Tongue (tissue), 3 donors: ENCODE measurements at places on chromosomes 6 and 20.

GRCh38 chr6:5208057-5208456 lies 52.7 kb downstream of the LYRM4 start:
- DNase-seq: no peak

GRCh38 chr6:141437011-141437410 lies 695.7 kb upstream of the GJE1 start:
- no peak for DNase-seq

GRCh38 chr6:152368751-152369624 lies 268.2 kb downstream of the SYNE1 start:
- DNase-seq: peak; percentile 95

GRCh38 chr6:150783813-150784212 lies 81.7 kb upstream of the MTHFD1L start:
- DNase-seq: no peak

DNA sequence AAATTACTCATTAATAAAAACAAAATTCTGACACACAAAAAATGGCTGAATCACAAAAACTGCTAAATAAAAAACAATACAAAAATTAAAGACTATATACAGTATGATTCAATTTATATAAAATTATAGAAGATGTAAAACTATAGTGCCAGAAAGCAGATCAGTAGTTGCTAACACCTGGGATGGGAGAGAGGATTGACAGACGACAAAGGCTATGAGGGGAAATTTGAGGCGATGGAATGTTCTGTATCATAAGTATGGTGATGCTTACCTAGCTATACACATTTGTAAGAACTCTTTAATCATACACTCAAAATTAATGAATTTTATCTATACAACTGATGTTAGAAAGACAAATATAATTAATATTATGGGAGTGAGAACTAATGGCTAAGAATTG lies 247.9 kb upstream of the GJE1 start:
- DNase-seq: no peak

DNA sequence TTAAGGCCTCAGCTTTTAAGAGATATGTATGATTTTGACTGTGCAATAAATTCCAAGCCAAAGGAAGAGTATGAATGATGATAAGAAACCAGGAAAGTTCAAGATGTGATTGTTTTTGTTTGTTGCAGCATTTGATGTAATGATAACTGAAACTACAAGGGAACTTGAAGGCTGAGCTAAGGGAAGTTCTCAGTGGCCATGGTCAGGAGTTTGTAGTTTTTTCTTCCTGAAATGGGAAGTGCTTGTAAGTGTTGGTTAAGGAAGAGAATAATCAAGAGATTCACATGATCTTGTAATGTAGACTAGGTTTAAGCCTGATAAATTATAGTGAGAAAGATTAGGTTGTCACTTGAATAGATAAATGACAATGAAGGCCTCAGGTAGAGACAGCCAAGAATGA lies 53.4 kb downstream of the PTCHD4 start:
- no peak for DNase-seq

- DNase-seq: no peak
Measured at GRCh38 chr6:159098636-159099106, 53.9 kb upstream of the TAGAP start.

DNA sequence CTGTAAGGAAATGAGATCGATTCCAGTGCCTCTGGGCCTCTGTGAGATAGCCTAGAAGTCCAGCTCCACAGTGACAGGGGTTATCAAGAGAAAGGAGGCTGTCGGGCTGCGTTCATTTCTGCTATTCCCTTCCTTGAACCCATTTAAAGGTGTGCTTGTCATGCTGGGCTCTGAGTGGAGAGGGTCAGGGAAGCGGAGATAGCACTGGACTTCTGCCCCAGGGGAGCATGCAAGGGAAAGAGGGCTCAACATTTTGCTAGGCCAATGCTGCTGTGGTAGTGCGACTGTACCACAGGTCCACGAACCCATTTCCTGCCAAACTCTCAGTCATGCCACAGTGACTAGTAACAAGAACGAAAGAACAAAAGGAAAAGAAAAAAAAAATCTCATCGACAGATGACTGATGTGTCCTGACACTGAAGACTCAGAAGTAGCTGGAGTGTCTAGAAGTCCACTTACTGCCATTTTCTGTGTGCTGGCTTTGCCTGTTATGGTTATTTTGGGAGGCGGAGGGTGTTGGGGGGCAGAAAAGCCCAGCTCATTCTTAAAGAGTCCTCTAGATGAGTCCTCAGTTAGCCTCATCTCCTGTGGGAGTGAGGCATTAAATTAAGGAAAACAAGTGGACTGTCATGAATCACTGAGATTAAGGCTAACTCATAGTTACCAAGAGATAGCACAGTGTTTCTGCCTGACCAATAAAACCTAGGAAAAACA lies 8.1 kb downstream of the NEDD9 start:
- no peak for DNase-seq

DNA sequence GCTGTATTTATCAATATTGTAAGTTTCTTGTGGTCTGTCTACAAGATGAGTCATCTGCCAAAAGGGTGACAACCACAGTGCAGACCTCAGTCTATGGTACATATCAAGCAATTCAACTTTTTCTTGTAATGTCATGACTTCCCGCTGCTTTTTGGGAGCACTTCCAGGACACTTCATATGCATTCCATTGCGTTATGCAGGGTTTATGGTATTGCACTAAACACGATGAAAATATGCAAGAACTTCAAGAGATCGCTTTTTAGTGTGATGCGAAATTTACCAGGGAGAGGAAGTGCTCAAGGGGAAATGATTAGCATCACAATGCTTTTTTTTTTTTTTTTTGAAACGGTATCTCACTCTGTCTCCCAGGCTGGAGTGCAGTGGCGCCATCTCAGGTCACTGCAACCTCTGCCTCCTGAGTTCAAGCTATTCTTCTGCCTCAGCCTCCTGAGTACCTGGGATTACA lies 166.5 kb downstream of the TFAP2A start:
- DNase-seq: no peak

GRCh38 chr6:161073930-161074329 lies 82.4 kb downstream of the MAP3K4 start:
- DNase-seq: no peak

DNA sequence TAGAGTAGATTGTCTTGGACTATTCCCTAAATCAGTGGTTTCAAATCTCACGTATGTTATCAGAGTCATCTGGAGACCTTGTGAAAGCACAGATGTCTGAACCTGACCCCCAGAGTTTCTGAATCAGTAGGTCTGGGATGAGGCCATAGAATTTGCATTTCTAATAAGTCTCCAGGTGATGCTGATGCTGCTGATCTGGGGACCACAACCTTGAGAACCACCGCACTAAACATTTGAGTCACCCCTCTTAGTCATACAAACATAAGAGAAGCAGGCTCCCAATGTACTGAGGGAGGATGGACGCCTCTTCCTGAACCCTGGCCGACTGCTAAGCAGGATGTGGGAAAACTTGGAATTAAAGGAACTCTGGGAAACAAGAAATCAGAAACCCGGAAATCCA lies 187.8 kb upstream of the PRDM1 start:
- no peak for DNase-seq

DNA sequence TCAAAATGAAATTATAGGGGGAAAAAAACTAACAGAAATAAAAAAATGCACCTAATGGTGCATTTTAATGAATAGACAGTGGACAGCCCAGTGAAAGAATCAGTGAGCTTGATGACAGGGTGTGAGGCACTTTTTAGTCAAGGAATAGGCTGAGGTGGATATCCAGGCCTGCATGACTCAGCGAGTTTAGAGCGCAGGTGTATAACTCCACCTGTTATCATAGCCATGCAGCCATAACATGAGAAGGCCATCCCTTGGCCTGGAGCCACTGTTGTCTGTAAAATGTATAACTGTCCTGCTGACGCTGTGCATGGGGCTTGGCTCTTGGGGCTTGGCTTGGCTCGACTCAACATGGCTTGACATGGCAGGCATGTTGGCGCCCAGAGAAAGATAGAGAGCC lies 331.5 kb upstream of the NOX3 start:
- no peak for DNase-seq

DNA sequence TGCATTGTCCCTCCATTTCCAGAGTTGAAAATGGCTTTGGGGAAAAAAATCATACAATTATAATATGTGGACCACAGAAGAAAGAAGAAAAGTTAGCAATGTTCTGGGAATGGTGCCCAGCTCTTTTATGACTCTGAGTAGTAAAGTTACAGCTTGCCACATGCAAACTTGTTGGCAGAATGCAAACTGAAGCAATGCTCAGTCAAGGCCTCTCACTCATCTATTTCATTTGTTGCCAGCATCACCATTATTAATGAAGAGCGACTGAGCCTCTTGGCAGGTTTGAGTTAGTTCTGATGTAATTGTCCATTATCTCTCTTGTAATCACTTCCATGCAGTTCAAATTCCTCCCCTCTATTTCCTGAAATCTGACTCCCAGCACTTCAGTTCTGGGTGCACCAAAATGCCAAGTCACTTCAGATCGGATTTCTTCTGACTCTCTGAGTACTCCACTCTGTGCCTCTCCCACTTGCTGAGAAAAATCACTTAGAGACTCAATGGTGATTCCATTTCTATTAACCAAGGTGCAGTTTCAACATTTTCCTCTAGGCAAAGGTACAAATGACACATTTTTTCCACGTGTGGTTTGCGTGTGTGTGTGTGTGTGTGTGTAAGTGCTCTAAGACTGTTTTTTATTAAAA lies 154.4 kb upstream of the STMND1 start:
- peak; percentile 86 for DNase-seq

- no peak for DNase-seq
Measured at GRCh38 chr20:12949429-12949980, 59.3 kb upstream of the SPTLC3 start.

DNA sequence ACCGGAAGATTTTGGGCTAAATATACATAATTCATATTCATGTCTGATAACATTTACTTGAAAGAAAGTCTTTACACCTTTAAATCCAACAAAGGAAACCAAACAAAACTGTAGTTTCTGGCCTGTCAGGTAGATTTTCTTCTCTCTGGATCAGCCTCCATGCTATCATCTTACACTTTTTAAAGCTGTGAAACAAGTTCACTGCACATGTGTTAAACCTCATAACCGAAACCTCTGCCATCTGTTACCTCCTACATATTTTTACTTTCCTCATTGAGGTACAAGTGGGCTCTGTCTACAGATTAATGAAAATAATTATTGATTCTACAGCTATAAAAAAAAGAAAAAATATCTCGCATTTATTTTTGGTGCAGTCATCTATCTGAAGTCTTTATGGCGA lies 149.9 kb downstream of the RALGAPA2 start:
- no peak for DNase-seq

- DNase-seq: peak; percentile 50
Measured at GRCh38 chr6:110329348-110329713, 28.8 kb downstream of the METTL24 start.

DNA sequence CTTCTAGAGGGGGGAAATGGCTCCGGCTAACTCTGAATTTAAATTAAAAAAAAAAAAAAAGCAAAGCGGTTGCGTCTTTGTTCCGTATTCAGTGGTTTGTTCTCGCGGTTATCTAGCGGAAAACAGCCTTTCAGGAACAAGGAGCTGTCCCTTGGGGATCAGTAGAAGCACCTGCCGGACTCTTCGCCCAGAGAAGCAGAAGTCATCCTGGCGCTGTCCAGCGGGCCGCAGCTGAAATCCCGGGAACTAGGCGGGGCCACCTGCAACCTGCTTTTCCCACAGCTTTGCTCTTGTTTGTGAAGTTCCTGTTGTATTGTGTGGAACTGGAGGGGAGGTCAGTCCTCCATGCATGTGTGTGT lies 43.9 kb upstream of the GJE1 start:
- DNase-seq: peak; percentile 43

- DNase-seq: peak; percentile 25
Measured at GRCh38 chr20:1302685-1303541, 26.0 kb downstream of the SDCBP2 start.

GRCh38 chr6:46901882-46902314 lies 19.8 kb downstream of the ADGRF5 start:
- DNase-seq: peak; percentile 47

- peak; percentile 31 for DNase-seq
Measured at GRCh38 chr6:166485651-166486535, 100.6 kb downstream of the RAMACL start.

- DNase-seq: no peak
Measured at GRCh38 chr20:1712634-1713624, 55.4 kb upstream of the SIRPG start.

DNA sequence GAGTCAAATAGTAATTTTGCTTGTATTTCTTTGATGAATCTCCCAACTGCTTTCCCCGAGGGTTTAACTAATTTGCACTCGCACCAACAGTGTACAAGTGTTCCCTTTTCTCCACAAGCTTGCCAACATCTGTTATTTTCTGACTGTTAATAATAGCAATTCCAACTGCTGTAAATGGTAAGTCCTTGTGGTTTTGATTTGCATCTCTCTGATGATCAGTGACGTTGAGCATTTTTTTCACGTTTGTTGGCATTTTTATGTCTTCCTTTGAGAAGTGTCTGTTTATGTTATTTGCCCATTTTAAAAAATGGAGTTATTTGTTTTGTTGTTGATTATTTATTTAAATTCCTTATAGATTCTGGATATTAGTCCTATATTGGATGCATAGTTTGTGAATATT lies 399.8 kb upstream of the MAN1A1 start:
- DNase-seq: no peak
